Adrenal gland (tissue), 19 donors: ENCODE measurements at places on chromosomes 2 and 18. TPM values are rescaled to one million over a fixed set of nuclear protein-coding genes. Genes with fewer than 3 reads are reported as not detected.

The STAT1 gene
- total RNA-seq: 79.4 TPM

The MEP1B gene
- not detected for total RNA-seq

- H3K4me1 ChIP-seq: no peaks in the 10 kb centered on the region
- no peak for DNase-seq
- H3K27ac ChIP-seq: no peak overlapping the region
- no peaks in the 10 kb centered on the region for H3K27me3 ChIP-seq
Observed at GRCh38 chr18:11696451-11696850, 7.4 kb downstream of the GNAL start.

DNA sequence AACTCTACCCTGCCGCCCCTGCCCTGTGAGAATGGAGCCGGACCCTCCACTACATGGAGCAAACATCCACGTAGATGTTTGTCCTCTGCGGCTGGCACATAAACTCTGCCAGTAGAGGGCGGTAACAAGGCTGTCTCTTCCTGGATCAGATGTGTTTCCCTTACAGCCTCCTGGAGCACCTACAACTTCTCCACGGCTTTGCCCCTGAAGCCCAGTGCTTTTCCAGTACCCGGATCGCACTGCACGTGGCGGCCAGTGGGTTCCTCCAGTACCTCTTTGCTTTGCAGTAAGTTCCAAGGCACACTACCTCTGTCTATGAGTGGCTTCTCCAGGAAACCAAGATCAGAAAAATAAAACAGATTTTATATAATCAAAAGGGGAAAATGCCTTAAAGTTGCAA, 651.3 kb downstream of the DCDC2C start:
- no peaks in the 10 kb centered on the region for H3K4me1 ChIP-seq
- DNase-seq: peak; percentile 8
- no peaks in the 10 kb centered on the region for H3K36me3 ChIP-seq
- H3K27ac ChIP-seq: no peak overlapping the region

The ARL4C gene
- 6.2 TPM for total RNA-seq

- no peak overlapping the region for H3K4me3 ChIP-seq
- peaks cover 9% of the 10 kb centered on the region for H3K4me1 ChIP-seq
- peaks cover 54% of the 10 kb centered on the region for H3K27me3 ChIP-seq
- no peak for DNase-seq
- no peaks in the 10 kb centered on the region for H3K36me3 ChIP-seq
Observed at GRCh38 chr2:232349546-232349945, 29.0 kb upstream of the ALPP start.

The FOXI3 gene
- not detected for total RNA-seq

DNA sequence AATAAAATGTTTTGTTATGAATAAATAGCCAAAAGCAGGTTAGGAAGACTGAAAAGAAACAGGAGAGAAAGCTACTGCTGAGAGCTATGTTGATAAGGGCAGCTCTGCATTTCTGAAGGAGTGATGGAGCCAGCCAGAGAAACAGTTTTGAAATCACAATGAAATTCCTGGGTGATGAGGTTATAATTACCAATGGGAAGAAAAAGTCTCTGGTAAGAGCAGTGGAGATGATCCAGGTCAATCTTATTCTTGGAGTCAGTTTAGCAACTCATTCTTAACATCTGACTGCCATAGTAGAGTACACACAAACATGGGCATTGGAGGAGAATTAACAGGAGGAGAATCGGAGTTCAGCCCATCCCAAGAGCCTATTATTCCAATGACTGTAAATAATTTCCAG, 2.4 kb downstream of the ALKAL2 start:
- peaks cover 5% of the 10 kb centered on the region for H3K27me3 ChIP-seq
- no peak for DNase-seq
- no peak overlapping the region for H3K4me3 ChIP-seq

The SCN3A gene
- 0.18 TPM for total RNA-seq

The MEMO1 gene
- total RNA-seq: 36.5 TPM

The CDK15 gene
- total RNA-seq: 0.15 TPM

The CEP192 gene
- total RNA-seq: 18.8 TPM

DNA sequence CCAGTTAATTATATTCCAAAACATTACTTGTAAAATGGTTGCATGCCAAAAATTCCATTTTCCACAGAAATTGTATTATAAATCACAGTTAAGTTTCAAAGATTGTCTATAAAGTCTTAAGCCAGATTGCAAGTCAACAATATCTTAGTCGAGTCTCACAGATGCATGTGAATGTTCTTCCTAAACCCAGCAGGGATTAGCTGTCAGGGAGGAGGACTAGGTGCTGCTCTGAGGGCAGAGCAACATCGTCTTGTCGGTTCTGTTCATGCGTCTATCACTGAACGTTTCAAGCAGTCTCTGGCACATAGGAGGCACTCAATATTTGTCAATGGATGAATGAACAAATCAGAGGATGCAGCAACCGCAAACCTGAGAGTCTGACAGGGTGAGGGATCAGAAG, 27.0 kb downstream of the EPB41L3 start:
- peaks cover 90% of the 10 kb centered on the region for H3K4me1 ChIP-seq
- H3K4me3 ChIP-seq: no peak overlapping the region
- H3K27me3 ChIP-seq: no peaks in the 10 kb centered on the region
- DNase-seq: no peak

GRCh38 chr2:172261292-172261691, 158.6 kb upstream of the DLX2 start:
- no peaks in the 10 kb centered on the region for H3K27me3 ChIP-seq
- H3K27ac ChIP-seq: no peak overlapping the region
- no peak overlapping the region for H3K4me3 ChIP-seq
- no peaks in the 10 kb centered on the region for H3K4me1 ChIP-seq
- no peaks in the 10 kb centered on the region for H3K36me3 ChIP-seq

- H3K4me1 ChIP-seq: no peaks in the 10 kb centered on the region
- no peaks in the 10 kb centered on the region for H3K27me3 ChIP-seq
- H3K27ac ChIP-seq: no peak overlapping the region
- DNase-seq: no peak
- no peaks in the 10 kb centered on the region for H3K36me3 ChIP-seq
Observed at GRCh38 chr2:157442636-157443035, 1.3 kb downstream of the CYTIP start.

The ERMN gene
- not detected for total RNA-seq

- H3K27ac ChIP-seq: peak overlapping the region; percentile 51
- DNase-seq: no peak
- H3K36me3 ChIP-seq: no peaks in the 10 kb centered on the region
- no peaks in the 10 kb centered on the region for H3K27me3 ChIP-seq
- H3K4me3 ChIP-seq: no peak overlapping the region
Observed at GRCh38 chr2:205759257-205759656, 77.0 kb downstream of the NRP2 start.

DNA sequence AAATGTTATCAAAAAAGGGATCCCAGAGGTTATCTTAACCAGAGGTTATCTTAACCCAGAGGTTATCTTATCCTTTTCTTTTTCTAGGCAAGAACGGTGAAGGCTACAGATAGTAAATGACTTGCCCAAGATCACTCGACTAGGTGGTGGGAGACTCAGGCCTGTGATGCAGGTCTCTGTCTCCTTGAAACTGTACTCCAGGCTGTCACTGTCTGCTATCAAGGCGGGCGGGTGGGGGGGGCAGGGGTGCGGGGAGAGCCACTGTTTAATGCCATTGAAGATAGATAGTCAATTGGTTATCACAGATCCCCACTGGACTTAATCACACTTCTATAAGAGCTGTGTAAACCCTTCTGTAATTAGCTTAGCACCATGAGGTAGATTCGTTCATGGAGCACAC, 315.9 kb upstream of the TCF4 start:
- H3K27me3 ChIP-seq: no peaks in the 10 kb centered on the region
- H3K27ac ChIP-seq: no peak overlapping the region
- no peak for DNase-seq
- no peaks in the 10 kb centered on the region for H3K4me1 ChIP-seq
- no peak overlapping the region for H3K4me3 ChIP-seq

GRCh38 chr2:160308915-160309314, 108.8 kb upstream of the ITGB6 start:
- H3K36me3 ChIP-seq: no peaks in the 10 kb centered on the region
- no peaks in the 10 kb centered on the region for H3K27me3 ChIP-seq
- DNase-seq: no peak
- no peaks in the 10 kb centered on the region for H3K4me1 ChIP-seq

DNA sequence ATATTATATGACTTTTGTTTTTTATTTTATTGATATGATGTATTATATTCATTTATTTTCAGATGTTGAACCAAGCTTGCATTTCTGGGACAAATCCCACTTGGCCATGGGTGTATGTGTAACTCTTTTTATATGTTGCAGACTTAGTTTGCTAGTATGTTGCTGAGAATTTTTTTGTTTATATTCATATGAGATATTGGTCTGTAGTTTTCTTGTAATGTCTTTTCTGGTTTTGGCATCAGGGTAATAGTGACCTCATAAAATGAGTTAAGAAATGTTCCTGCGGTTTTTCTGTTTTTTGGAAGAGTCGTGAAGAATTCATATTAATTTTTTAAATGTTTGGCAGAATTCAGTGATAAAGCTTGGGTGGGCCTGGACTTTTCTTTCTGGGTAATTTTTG, 88.7 kb downstream of the ASB1 start:
- H3K36me3 ChIP-seq: no peaks in the 10 kb centered on the region
- H3K4me1 ChIP-seq: no peaks in the 10 kb centered on the region
- H3K27me3 ChIP-seq: no peaks in the 10 kb centered on the region
- H3K4me3 ChIP-seq: no peak overlapping the region

DNA sequence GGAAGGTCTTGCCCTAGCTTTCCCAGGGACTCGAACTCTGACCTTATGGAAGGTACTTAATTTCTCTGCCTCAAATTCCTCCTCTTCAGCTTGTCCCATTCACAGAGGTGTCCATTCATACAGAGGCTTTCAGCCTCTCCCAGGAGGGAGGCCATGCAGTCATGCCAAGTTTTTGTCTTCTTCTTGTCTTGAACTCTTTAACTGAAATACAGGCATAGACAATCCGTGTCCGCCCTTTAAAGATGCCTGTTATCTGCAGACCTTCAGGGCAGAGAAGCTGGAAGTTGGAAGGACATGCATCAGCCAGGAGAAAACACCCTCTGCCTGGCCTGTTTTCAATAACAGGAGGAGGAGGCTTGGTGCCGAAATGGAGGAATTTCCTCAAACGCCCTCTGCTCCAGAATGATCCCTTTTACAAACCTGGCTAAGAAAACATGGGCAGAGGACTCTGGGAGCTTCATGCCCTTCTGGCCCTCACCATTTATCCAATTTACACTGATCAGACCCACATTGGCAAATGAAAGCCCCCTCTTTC, 308.3 kb downstream of the MYCN start:
- no peaks in the 10 kb centered on the region for H3K36me3 ChIP-seq
- no peak overlapping the region for H3K27ac ChIP-seq
- peaks cover 3% of the 10 kb centered on the region for H3K27me3 ChIP-seq
- no peak overlapping the region for H3K4me3 ChIP-seq
- no peak for DNase-seq
- H3K4me1 ChIP-seq: no peaks in the 10 kb centered on the region

- H3K4me1 ChIP-seq: no peaks in the 10 kb centered on the region
- no peaks in the 10 kb centered on the region for H3K27me3 ChIP-seq
- no peak overlapping the region for H3K27ac ChIP-seq
- DNase-seq: no peak
- H3K36me3 ChIP-seq: no peaks in the 10 kb centered on the region
- no peak overlapping the region for H3K4me3 ChIP-seq
Observed at GRCh38 chr18:69558052-69558451, 157.4 kb downstream of the DOK6 start.

- DNase-seq: no peak
- H3K27ac ChIP-seq: no peak overlapping the region
- no peaks in the 10 kb centered on the region for H3K36me3 ChIP-seq
- no peak overlapping the region for H3K4me3 ChIP-seq
Observed at GRCh38 chr2:170475878-170476277, 239.3 kb upstream of the SP5 start.

GRCh38 chr2:222982909-222983265, 69.1 kb upstream of the KCNE4 start:
- H3K27ac ChIP-seq: no peak overlapping the region
- no peaks in the 10 kb centered on the region for H3K36me3 ChIP-seq
- H3K27me3 ChIP-seq: no peaks in the 10 kb centered on the region
- DNase-seq: no peak

DNA sequence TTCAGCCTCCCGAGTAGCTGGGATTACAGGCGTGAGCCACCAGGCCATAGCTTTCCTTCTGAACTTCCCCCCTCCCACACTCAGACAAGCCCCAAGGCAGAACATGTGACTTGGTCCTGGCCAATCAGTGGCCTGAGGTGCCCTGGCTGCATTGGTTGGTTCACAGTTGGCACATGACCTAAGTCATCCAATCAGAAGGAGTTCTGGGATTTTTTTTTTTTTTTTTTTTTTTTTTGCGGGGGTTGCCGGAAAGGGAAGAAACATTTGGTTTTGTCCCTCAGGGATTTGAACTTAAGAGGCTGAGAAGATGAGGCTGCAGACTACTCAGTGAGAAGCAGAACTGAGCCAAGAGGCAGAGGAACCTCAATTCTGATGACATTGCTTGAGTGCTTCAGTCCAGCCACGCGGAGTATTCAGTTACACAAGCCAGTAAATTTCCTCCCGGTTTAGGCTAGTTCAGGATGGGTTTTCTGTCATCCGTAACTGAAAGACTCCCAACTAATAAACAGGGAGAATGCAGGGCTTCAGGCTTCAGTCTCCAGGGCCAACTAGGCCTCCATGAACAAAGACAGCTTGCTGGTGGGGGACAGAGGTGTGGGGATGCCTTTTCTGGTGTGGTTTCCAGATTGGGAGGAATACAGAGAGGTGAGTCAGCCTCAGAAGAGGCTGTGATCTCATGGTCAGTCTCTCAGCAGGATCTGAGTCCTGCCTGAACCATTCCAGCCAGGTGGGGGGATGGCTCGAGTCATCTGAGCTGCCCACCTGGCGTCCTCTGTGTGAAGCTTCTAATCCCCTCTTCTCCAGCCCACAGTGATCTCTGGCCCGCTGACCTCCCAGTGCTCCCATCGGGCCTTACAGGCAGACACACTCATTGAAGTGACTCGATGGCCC, 9.2 kb downstream of the PTMA start:
- peaks cover 7% of the 10 kb centered on the region for H3K4me1 ChIP-seq
- H3K4me3 ChIP-seq: no peak overlapping the region
- peaks cover 13% of the 10 kb centered on the region for H3K36me3 ChIP-seq
- no peak overlapping the region for H3K27ac ChIP-seq
- no peaks in the 10 kb centered on the region for H3K27me3 ChIP-seq
- peak; percentile 30 for DNase-seq

DNA sequence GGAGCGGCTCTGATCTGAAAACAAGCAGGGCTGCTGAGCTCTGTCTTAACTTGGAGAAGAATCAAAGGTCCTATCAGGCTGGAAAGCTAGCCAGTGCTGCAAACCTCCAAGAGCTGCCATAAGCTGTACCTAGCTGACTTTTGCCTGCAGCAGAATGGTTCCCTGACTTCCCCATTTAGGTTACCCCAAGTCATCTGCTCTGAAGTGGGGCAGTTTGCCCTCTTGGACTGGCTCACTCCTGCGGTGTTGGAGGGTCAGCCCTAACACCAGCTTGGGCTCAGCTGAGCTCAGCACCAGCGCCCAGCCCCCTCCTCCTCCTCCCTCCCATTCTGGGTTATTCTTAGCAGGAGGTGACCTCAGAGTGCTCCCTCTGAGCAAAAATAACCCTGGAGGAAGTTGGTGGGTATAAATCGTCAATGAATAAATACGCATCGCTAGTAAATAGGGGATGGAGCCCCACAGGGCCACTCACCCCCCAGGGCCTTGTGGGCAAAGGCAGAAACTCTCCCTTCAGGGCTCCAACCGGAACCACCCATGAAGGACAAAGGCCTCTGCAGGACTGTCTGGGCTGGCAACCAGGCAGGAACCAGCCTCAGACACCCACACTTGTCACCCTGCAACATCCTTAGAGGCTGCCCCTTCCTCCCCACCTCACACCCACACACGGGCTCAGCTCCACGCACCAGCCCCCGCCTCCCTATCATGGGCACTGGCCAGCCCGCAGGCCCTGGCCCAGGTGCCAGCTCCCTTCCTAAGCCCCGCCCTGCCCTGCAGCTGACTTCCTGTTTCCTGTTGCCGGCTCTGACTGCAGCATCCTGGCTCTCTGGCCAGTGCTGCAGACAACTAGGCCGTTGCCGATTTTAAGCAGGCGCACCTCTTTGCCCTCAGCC, 46.9 kb downstream of the DNMT3A start:
- no peaks in the 10 kb centered on the region for H3K36me3 ChIP-seq
- peaks cover 38% of the 10 kb centered on the region for H3K4me1 ChIP-seq
- peak; percentile 76 for DNase-seq
- peak overlapping the region; percentile 93 for H3K27ac ChIP-seq
